CD8-positive, alpha-beta memory T cell (primary cell): ENCODE measurements at places on chromosomes 1 and 21. TPM values are rescaled to one million over a fixed set of nuclear protein-coding genes. Genes with fewer than 3 reads are reported as not detected.

Gene ZNF670
- total RNA-seq, result 3.1 TPM

DNA sequence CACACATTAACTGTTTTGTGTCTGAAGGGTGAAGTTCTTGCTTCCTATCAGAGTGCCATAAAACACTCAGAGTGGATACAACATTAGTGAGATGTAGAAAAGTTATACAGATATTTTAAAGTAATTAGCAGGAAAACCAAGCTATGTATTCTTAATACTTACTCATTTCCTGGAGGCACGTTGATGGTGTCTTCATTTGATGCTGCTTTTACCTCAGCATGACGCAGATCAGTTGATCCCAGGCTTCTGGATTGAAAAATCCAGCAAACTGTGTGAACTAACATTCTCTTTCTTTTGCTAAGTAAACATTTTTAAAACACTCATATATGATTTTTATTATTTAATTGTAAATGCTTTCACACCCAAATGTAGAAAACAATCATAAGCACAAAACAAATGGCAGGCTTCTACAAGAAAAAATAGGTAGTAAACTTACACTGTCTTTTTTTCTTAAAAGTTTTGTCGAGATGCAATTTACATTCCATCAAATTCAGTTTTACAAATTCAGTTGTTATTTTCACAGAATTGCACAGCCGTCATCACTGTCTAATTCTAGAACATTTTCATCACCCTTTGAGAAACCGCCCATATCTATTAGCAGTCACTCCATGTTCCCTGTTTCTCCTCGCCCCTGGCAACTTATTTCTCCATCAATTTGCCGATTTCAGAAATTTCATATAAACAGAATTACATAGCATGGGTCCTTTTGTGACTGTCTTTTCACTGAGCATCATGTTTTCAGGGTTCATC is 198.9 kb downstream of the LRRC7 start:
- no peak for DNase-seq

Gene TAGLN2
- 566 TPM for total RNA-seq

Gene SUMO3
- 85.3 TPM for total RNA-seq

DNA sequence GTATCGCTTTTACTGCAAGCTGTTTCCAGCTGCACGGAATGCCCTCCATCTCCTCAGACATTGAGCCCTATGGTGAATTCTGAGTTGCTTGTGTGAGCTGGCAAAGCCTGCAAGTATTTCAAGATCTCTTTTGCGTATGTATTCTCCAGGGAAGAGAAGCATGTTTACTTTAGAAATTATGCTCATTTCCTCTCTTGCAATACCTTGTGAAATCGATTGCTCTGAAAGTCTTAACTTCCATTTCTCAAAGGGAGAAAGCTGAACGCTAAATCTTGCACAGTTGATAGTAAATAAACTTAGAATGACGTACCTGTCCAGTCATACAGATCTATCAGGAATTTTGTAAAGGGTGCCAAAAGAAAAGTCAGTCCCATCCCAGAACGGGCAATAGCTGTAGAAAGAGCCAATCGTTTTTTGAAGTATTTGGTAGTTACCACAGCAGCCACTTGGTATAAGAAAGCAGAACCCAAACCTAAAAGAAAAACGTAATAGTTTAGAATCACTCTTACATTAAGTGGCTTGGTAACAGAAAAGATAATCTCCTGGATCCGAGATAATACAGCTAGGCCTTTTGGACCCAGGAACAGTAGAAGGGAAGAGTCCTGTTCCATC is 10.0 kb downstream of the SLC16A4 start:
- no peak for DNase-seq

DNA sequence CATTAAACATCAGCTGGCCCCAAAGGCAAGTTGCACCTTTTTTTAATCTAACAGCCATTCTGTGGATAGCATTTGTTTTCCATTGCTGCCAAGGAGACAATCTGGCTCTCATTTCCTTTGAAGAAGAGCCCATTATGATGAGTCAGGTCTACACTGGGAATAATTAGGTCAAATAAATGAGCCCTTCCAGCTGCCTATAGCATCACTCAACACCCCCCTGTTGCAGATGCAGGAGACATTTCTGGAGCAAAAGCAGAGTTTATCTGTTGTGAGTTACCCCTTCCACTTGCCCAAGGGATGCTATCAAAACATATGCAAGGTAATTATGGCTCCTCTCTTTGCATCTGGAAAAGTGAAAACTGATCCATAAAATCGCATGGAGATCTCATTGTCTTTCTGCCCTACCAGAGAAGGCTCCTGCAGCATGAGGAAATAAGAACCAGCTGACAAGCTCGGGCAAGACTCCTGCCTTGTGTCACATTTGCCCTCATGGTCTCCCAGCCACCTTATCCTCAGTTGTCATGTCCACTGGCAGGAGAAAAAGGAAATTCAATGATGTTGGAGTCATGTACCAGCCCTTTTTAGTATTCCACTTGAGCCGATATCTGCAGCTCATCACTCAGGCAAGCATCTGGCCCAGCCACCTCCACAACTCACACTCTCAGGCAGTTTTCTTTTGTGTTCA is 135.9 kb downstream of the SLC30A10 start:
- no peak for DNase-seq

Gene SPATA1
- 0.69 TPM for total RNA-seq
